ENCODE measurements at places on chromosomes 13 and 19.

DNA sequence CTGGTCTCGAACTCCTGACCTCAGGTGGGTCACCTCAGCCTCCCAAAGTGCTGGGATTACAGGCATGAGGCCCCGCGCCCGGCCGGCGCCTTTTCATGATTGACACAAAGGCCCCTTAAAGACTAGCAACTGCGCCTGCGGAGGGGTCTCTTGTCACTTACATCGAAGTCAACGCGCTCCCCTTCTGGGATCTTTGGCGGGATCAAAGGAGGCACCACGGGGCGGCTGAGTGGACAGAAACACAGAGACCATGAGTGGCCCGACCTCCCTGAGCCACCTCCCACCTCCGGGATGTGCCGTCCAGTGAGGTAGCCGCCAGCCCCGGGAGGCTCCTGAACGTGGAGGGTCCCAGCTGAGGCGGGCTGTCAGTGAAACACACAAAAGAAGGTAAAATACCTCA, 7.3 kb downstream of the TNNT1 start:
- no peak for DNase-seq

- DNase-seq: no peak
Observed at GRCh38 chr13:56166864-56167263, 973.9 kb upstream of the PRR20A start.

DNA sequence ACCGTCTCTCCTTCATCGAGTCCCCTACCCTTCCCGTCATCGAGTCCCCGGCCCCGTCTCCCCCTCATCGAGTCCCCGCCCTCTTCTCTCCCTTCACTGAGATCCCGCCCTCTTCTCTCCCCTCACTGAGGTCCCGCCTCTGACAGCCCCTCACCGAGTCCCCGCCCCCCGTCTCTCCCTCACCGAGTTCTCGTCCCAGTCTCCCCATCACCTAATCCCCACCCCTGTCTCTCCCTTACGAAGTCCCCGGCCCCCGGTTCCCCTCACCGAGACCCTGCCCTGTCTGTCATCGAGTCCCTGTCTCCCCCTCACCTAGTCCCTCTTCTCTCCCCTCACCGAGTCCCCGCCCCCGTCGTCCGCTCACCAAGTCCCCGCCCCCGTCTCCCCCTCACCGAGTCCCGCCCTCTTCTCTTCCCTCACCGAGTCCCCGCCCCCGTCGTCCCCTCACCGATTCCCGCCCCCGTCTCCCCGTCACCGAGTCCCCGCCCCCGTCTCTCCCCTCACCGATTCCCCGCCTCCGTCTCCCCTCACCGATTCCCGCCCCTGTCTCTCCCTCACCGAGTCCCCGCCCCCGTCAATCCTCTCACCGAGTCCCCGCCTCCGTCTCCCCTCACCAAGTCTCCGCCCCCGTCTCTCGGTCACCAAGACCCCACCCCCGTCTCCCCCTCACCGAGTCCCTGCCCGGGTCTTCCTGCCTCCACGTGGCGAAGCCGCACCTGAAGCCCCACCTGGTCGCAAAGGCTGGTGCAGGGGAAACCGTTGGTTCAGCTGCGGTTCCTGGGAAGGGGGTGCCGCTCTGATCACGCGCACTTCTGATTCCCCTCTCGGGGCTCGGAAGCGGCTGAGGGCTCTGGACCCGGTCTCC, 23.9 kb upstream of the ZNF846 start:
- DNase-seq: peak; percentile 97

DNA sequence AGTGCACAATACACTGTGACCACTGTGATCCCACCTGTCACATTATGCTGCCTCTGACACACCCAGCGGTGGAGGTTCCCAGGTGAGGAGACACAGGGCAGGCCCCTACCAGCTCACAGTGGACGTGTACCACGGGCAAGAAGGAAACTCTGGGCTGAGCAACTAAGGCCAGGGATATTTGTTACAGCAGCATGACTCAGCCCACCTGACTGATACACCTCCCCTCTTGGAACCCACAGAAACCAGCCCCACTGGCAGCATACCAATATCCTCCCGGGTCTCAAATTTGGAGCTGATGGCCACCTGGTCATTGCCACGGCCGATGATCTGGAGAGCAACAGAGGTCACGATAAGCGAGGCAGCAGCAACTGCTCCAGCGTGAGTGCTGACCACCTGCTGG, 14.9 kb downstream of the KLC3 start:
- DNase-seq: no peak

- DNase-seq: peak; percentile 20
Observed at GRCh38 chr13:71320452-71320851, 546.6 kb downstream of the DACH1 start.

GRCh38 chr19:55094456-55095259, 19.0 kb downstream of the EPS8L1 start:
- no peak for DNase-seq

DNA sequence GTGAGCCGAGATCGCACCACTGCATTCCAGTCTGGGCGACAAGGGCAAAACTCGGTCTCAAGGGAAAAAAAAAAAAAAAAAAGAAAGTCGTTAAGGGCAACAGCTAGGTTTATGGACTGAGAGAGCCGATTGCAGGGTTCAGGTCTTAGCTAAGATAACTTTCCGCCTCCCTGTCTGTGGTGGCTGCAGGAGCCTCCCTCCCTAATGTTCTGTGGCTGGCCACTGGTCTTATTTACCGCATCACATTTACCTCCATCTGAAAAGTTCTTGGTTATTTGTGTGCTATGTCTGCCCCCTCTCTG, 722 bp upstream of the CRTC1 start:
- no peak for DNase-seq

DNA sequence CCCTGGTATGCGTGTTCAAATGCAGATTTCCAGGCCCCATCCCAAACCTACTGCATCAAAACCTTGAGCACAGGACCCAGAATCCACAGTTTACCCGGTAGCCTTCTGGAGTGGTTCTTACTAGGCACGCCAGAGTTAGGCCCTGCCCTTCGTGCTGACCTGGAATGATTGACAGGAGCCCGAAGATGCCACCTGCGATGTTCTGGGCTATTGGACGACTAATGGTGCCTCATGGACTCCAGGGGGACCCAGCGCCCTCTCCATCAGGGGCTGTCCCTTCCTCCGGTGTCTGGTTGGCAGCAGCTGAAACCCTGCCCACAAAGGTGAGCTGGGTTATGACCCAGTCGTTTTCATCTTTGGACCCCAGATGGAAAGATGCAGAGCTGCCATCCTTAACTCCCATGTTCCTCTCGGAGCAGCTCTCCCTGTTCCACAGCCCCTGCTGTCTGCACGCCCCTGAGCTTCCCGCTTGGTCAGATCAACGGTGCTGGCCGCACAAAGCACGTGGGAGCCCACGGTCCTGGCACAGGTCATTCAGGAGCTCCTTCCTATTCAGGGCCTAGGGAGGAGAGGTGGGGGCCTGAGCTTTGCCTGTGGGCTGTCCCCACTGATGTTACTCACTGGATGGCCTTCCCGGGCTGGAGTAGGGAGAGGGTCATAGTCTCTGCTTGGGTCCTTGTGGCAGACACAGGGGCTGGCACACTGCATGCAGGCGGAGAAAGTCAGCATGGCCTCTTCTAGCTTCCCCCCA, 65.8 kb downstream of the GPR12 start:
- no peak for DNase-seq

- DNase-seq: no peak
Observed at GRCh38 chr13:100657881-100658315, 16.7 kb downstream of the TMTC4 start.

DNA sequence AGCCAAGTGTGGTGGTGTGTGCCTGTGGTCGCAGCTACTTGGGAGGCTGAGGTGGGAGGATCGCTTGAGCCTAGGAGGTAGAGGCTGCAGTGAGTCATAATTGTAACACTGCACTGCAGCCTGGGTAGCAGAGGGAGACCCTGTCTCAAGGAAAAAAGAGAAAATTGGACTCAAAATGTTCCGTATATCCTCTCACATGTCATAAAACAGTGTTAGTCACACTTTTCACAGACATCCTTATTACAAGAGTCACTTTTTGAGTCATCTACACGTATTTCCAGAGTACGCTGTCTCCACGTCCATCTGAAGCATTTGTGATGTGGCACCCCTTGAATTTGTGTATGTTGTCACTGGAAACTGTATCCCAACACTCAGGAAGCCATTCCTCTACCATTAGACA, 133.0 kb downstream of the SIPA1L3 start:
- no peak for DNase-seq
